Stimulated activated naive CD8-positive, alpha-beta T cell treated with anti-CD3 and anti-CD28 coated beads, Interleukin-15, amount 100 ng/mL, for 72 hours (primary cell): ENCODE measurements at places on chromosomes 12 and 14.
A peak's percentile ranks its signal among the peaks of the same experiment; 100 is the strongest.

- no peak for DNase-seq
Measured at GRCh38 chr12:66144791-66145754, 14.5 kb upstream of the LLPH start.

GRCh38 chr14:77615361-77616132, 890 bp downstream of the SPTLC2 start:
- DNase-seq, result peak; percentile 34

DNA sequence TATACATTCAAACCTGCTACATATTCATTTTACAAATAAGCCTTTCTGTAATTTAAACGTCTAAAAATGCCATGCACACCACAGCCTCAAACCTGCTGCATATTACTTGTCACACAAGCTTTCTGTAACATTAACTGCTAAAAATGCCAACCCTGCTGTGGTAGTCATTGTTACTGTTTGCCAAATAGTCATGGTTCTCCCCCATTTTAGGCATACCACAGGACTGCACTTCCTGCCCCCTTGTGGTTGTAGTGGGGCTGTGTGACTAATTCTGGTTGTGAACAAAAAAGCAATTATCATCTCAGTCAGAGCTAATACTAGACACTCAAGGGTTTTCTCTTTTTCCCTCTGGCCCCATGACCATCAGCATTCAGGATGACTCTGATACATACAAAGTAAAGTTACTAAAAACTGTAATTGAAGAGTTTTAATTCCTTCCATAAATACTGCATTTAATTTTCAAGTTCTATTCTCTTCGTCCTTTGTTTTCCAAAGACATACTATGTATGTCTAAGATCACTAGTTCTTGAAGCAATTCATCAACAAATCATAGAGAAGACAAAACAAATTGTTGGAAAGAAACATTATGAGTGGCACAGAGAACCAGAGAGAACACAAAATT, 5.7 kb upstream of the SLC35F4 start:
- no peak for DNase-seq

GRCh38 chr12:104478396-104479122, 21.8 kb downstream of the CHST11 start:
- DNase-seq, result peak; percentile 27

GRCh38 chr14:36313206-36313605, 7.2 kb downstream of the MBIP start:
- DNase-seq, result no peak

- no peak for DNase-seq
Measured at GRCh38 chr14:28375295-28375694, 391.3 kb upstream of the FOXG1 start.

DNA sequence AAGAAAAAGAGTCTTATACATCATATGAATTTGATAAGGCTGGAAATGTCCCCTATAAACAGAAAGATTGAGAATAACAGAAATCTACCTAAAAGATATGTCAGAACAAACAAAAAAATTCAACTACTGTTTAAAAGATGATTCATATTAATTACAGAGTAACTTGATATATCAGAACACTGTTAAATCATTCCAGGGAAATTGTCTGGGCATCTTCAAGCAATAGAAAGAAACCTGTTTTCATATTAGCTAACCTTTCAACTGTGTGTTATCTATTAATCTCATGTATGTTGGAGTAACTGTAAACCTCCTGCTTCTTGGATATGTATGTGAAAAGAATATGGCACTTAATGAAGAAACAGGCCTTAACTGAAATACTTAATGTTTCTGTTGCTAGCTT, 96.7 kb downstream of the NUBPL start:
- DNase-seq, result no peak

DNA sequence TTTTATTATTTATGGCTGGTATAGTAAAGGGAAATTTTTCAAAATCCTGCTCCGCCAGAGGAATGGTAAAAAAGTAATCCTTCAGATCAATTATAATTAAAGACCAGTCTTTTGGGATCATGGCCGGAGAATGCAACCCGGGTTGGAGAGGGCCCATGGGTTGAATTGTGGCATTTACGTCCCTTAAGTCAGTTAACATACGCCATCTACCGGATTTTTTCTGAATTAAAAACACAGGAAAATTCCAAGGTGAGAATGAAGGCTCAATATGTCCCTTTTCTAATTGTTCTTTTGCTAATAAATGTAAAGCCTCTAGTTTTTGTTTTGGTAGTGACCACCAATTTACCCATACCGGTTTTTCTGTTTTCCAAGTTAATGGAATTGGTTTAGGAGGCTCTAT, 602.8 kb downstream of the ALG10 start:
- DNase-seq, result no peak

DNA sequence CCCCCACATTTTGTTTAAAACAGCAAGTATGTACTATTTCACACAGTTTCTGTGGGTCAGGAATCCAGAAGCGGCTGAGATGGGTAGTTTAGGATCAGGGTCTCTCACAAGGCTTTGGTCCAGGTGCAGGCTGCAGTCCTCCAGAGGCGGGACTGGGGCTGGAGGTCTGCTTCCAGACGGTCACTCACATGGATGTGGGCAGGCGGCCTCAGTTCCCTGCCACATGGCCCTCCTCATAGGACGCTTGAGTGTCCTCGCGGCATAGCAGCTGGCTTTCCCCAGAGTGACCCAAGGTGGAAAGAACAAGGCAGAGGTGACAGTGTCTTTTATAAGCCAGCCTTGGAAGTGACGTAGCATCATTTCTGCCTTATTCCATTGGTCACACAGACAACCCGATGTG, 7.9 kb upstream of the C1RL start:
- no peak for DNase-seq

- no peak for DNase-seq
Measured at GRCh38 chr12:79327465-79327864, 363.3 kb downstream of the PAWR start.

DNA sequence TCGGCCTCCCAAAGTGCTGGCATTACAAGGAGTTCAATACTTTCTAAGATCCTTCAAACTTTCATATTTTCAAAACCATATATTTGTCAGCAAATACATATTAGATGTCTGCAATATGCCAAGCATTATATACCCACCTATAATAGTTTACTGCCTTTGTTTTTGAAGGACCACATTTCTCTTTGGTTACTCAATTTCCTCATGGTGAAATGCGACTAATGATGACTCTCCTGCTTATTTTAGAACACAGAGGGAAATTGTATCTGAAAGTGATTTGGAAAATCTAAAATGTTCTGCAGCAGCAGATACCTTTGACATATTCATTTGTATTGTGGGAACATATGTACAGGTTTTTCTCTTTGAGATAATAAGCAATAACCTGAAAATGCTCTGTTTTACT, 2.7 kb upstream of the CNTN1 start:
- no peak for DNase-seq

DNA sequence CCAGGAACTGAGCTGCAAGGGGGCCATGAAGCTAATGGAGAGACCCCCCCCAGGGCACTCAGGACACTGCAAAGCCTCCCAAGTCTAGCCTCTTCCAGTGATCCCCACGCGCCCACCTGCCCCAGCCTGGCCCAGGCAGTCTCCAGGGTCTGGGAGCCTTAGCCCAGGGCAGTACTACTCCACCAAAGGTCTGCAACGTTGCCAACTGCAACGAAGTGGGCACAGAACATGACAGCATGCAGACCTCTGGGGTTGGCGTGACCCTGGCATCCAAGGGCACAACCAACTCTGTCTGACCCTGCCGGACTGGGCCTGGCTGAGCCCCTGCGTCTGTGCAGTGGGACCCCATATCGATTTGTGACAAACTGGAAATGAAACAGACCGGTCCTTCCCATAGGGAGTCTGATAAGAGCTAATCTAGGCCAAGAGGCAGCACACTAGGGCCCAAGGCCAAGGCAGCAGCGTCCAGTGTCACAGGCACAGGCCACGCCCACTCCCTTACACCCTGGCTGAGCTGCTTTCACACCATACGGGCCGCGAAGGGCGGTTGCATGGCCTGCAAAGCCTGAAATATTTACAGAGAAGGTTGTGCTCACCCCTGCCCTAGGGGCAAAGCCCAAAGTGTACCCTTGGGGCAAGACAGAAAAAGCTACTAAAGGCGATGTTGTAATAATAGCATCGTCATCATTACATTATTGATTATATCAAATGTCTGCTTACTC, 76.7 kb downstream of the NCOR2 start:
- DNase-seq, result no peak

DNA sequence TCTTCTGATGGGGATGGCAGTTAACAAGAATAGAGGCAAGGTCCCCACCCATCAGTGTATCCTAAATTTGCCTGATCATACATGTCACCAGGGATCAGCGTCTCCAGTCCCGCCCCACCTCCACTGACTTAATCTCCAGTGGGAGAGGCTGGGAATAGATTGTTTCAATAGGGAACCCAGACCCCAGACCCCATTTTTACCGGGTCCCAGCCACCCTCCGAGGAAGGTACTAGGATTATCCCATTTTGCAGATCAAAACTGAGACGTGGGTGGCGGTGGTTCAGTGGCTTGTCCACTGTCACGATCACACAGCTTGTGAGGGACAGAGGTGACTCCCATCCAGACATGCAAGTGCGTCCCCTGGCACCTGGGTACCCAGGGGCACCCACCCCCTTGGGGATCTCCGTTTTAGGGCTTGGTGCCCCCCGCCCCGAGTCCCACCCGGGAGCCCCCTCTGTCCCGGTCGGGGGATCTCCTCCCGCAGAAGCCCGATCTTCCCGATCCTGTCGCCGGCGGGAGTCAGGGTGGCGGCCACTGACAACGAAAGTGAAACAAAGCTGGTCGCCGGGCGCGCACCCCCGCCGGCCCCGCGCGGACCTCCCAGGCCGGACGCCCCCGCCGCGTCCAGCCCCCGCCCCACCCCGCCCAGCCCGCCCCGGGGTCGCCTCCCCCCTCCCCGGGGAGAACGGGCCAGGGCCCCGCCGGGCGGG, 523 bp downstream of the WSB2 start:
- peak; percentile 21 for DNase-seq

DNA sequence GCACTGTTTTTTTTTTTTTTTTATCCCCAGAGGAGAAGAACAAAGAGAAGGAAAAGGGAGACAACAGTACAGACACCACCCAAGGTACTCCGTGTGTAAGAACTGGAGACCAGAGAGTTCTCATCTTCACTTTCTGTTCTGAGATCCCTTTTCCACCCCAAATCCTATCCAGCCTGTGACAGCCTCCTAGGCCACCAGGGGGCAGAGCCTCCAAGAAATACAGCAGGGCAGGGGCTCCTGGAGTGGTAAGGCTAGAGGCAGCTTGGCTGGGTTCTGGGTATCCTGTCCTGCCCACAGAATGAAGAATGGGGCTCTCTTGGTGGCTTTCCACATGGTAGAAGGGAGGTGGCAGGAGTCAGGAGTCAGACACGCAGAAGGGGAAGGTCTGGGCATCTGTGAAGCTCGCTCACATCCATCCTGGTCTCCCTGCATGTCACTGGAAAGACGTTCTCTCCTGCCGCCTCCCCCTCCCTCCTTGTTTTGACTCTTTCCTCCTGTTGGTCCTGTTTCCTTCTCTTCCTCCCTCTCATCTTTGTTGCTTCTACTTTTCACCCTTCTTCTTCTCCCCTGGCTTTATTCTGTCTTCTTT, 12.0 kb downstream of the CLSTN3 start:
- peak; percentile 46 for DNase-seq

DNA sequence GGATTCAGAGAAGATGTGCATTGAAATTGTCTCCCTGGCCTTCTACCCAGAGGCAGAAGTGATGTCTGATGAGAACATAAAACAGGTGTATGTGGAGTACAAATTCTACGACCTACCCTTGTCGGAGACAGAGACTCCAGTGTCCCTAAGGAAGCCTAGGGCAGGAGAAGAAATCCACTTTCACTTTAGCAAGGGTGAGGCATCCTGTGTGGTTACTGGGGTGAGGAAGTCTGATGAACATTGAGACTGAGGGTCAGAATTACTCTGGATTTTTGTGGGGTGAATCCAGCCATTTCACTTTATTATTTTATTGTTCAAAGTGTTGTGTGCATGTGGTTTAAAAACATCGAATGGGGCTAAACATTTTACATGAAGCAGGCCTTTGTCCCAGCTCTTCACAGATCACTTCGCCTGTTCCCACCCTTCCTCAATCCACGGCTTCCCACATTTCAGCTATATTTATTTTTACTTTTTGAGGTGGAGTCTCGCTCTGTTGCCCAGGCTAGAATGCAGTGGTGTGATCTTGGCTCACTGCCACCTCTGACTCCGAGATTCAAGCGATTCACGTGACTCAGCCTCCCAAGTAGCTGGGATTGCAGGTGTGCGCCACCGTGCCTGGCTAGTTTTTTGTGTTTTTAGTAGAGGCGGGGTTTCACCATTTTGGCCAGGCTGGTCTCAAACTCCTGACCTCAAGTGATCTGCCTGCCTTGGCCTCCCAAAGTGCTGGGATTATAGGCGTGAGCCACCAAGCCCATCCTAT, 40.6 kb downstream of the SUPT16H start:
- DNase-seq, result no peak

DNA sequence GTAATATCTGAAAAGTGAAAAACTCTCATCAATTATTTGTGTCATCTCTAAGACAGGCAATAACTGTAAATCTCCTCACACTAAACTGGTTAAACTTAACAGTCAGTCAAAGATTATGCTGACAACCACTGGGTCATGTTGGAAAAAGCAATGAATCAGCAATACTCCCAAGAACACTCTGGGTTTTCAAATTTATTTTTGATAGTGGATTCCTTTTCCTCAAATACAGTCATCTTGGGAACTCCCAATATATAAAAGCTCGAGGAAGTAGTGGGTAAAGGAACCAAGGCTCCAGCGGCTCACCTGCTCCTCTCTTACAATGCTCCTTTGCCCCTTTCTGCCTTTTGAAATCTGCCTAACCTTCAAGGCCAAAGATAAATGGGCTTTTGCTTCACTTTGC, 70.0 kb downstream of the ARMH4 start:
- no peak for DNase-seq

- DNase-seq, result peak; percentile 82
Measured at GRCh38 chr12:31323391-31324115, 2.4 kb downstream of the SINHCAF start.

GRCh38 chr14:51176839-51177238, 63.2 kb upstream of the TMX1 start:
- no peak for DNase-seq
